Fibroblast of lung (primary cell): ENCODE measurements at places on chromosomes 6 and 20. TPM values are rescaled to one million over a fixed set of nuclear protein-coding genes. Genes with fewer than 3 reads are reported as not detected.

GRCh38 chr20:57263801-57264792 lies 2.3 kb downstream of the BMP7 start:
- no peaks in the 10 kb centered on the region for H3K36me3 ChIP-seq
- no peak overlapping the region for H3K27ac ChIP-seq
- no peak for DNase-seq
- H3K4me3 ChIP-seq: no peak overlapping the region

Gene CLPSL1
- not detected in 2 replicates for total RNA-seq

- no peak overlapping the region for H3K4me3 ChIP-seq
- H3K27me3 ChIP-seq: no peaks in the 10 kb centered on the region
- H3K27ac ChIP-seq: no peak overlapping the region
- no peaks in the 10 kb centered on the region for H3K36me3 ChIP-seq
Observed at GRCh38 chr6:72931325-72931887, 293.9 kb downstream of the KHDC1L start.

DNA sequence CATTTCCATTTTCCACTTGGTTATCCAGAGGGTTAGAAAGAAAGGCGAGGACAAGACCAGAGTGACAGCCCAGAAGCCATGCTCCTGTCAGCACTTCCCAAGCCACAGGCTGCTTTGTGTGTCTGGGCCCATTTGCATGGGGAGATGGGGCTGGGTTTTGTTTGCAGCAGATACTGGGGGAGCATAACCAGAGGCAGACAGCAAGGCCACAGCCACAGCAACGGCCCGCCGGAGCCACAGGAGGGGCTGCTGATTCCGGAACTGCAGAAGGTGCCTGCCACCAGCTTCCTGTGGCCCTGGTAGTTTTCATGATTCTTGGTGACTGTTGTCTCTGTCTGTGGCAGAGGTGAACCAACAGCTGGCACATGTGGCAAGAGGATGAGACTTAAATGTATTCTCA lies 106.6 kb downstream of the DLL1 start:
- H3K27ac ChIP-seq: no peak overlapping the region
- H3K27me3 ChIP-seq: no peaks in the 10 kb centered on the region
- no peak overlapping the region for H3K4me3 ChIP-seq
- H3K36me3 ChIP-seq: no peaks in the 10 kb centered on the region
- no peaks in the 10 kb centered on the region for H3K4me1 ChIP-seq
- DNase-seq: no peak

Gene NKX2-4
- not detected in 2 replicates for total RNA-seq

Gene RPN2
- 139 and 262 TPM in 2 replicates for total RNA-seq

Gene GNAS
- total RNA-seq: 256 and 421 TPM in 2 replicates

Gene TFAP2A
- not detected in 2 replicates for total RNA-seq
